ENCODE measurements at places on chromosomes 2 and 18.

DNA sequence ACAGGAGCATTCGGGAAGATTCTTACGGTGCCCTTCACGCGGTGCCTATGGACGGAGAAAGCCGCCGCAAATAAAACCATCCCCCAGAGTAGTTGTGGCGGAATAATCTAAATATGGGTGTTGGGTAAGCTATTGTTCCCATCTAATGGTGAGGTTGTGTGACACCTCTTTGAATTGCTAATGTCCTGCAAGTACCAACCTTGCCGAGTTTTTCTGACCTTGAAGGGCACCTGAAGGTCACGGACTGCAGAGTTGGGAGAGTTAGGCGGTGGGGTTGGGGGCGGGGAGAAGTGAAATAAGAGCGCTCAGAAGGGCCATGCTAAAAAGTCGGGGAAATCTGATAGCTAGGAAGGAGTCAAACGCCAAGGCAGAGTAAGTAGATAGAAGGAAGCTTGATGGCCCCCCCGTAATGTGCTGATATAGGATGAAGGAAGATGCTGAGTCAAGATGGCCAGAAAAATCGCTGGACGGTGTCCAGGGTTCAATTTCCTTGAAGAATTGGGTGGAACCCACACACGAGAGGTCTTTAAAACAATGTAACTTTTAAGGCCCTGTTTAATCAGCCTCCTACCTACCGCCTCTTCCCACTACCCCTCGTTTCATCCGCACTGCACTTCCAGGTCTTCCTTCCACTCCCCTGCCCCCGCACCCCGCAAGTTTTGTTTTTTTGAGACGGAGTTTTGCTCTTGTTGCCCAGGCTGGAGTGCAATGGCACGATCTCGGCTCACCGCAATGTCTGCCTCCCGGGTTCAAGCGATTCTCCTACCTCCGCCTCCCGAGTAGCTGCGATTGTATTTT, 600 bp downstream of the KATNAL2 start:
- no peak for DNase-seq

- no peak for DNase-seq
Observed at GRCh38 chr2:172372436-172372835, 55.0 kb upstream of the ITGA6 start.

DNA sequence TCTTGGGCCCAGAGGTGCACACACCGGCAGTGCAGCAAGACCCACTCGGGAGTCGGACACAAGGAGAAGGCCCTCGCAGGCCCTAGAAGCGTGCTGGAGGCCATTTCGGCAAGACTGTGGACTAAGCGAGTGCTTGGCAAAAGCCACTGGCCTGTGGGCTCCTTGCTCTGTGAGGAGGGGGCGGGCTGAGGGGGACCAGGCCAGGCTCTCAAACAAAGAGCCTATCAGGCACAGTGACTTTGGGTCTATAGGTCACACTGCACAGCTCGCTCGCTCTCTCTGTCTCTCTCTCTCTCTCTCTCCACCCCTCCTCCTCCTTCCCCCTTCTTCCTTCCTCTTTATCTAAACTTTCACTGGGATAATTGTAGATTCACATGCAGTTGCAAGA, 23.6 kb upstream of the ZCCHC2 start:
- no peak for DNase-seq

DNA sequence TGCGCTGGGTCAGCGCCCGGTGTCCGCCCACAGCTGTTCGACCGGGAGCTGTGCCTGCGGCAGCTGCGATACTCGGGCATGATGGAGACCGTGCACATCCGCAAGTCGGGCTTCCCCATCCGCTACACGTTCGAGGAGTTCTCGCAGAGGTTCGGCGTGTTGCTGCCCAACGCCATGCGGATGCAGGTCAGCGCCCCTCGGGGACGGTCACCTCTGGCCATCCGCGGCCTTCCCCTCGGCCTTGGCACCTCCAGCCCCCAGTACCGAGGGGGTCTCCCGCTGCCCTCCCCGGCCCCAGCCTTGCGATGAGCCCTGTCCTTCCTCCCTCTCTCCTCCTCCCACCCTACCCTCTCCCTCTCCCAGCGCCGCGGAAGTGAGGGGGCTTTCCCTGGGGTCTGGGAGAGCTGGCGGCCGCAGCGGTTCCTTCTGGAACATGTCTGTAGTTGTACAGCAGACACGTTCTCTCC, 53.2 kb upstream of the GPR17 start:
- no peak for DNase-seq

DNA sequence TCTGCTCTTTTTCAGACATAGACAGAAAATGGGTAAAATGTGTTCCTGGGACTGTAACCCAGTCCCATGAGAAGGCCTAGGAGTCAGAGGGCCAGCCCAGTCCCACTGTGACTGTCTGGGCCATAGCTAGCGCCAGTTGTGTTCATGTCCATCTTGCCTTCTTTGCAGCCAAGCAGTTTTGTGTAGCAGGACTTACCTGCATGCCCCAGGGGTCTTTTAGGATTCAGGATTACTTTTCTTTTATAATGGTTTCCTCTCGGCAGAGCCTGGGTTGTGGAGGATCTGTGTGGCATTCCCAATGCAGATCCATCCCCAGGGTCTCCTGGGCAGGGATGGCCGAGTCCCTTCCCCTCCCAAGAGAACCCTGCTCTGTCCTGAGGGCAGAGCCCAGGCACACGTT, 90.8 kb downstream of the FHOD3 start:
- no peak for DNase-seq

DNA sequence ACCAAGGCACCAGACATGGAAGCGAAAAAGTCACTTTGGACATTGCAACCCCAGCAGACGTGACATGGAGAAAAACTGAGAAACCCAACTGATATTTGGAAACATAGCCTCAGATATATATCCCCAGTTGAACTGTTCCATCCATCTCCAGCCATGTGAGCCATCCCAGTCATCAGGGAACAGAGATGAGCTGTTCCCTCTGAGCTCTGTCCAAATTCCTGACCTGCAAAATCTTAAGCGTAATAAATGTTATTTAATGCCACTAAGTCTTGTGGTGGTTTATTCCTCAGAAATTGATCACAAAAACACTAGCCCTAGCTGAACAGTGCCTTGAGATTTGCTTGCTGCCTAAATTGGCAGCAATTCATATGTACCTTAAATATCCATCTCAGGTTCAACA, 182.8 kb downstream of the NRP2 start:
- no peak for DNase-seq

GRCh38 chr18:48020337-48021250, 90.1 kb upstream of the SMAD2 start:
- no peak for DNase-seq

GRCh38 chr18:54233228-54233625, 8.8 kb upstream of the MBD2 start:
- no peak for DNase-seq

- DNase-seq, result no peak
Observed at GRCh38 chr18:57435846-57436190, 644 bp downstream of the ONECUT2 start.

GRCh38 chr18:58599106-58599505, 29.8 kb downstream of the ALPK2 start:
- DNase-seq, result no peak

GRCh38 chr2:104976603-104977120, 61.2 kb upstream of the MRPS9 start:
- DNase-seq, result no peak

DNA sequence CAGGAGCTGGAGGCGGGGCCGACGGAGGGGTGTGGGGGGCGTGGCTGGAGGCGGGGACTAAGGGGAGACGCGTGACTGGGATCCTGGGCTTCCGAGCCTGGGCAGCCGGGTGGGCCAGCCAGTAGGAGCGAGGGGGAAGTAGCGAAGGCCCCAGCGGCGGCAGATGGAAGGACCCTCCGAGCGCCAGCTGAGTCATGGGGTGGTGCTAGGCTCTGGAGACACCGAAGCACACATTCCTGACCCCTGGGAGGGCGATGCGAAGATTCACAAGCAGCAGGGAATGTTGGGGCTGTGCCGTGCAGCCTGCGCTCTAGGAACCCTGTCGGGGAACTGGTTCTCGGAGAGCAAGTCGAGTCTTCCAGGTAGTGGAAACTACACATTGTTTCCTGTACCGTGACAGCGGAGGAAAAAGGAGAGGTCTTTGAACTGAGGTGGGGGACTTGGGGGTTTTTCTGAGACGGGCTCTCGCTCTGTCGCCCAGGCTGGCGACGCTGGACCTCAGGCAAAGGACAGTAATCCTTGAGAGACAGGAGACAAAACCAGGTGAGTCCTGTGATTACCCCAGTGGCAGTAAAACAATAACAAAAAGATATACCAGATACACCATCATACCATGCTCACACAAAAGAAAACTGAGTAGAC, 650 bp upstream of the AFG3L2 start:
- DNase-seq, result no peak

DNA sequence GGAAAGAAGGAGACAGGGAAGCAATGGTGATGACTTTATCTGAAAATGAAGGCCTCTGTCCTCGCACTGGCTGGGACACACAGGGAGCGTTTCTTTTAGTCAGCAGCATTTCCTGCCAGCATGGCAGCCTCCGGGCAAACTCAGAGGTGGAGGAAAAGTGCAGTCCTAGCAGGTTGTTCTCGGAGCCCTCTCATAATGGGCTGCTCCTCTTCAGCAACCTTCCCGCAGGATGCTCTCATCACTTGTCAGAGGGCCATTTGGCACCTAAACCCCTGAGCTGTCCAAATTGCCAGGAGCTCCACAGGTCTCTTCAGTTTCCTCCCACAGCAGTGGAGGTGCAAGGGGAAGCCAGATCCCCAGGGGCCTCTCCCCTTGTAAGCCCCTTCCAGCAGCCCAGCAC, 6.2 kb downstream of the STK39 start:
- no peak for DNase-seq

- no peak for DNase-seq
Observed at GRCh38 chr2:204072443-204073324, 136.1 kb downstream of the ICOS start.

DNA sequence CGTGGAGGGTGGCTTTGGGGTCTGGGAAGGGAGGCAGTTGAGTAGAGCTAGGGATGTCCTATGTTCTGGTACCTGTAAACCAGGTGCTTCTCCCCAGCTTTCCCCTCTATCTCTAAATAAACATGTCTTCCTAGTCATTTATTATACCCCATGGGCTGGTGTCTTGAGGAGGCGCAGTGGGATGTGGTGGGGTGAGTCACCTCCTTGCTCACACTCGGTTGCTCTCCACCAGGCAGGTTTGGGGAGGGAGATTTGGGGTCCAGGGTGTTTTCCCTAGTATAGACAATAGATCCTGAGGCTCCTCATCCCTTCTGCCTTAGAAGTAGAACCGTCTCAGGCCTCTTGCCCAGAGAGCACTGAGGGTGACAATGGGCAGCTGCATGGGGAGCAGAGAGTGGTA, 5.1 kb downstream of the PSD4 start:
- no peak for DNase-seq

GRCh38 chr18:48142353-48142752, 211.9 kb upstream of the SMAD2 start:
- no peak for DNase-seq

- no peak for DNase-seq
Observed at GRCh38 chr2:110860630-110861029, 128.3 kb downstream of the ACOXL start.

GRCh38 chr18:68448736-68449135, 266.2 kb downstream of the TMX3 start:
- DNase-seq, result no peak

GRCh38 chr2:200781616-200782015, 30.1 kb upstream of the BZW1 start:
- no peak for DNase-seq

GRCh38 chr2:16960579-16960978, 294.9 kb upstream of the CYRIA start:
- DNase-seq, result no peak

GRCh38 chr2:201357221-201357620, at the start of gene FLACC1:
FLACC1 (minus strand) TSS chr2:201357345; CDS start chr2:201351404, 5,941 bp downstream.
- DNase-seq, result no peak

DNA sequence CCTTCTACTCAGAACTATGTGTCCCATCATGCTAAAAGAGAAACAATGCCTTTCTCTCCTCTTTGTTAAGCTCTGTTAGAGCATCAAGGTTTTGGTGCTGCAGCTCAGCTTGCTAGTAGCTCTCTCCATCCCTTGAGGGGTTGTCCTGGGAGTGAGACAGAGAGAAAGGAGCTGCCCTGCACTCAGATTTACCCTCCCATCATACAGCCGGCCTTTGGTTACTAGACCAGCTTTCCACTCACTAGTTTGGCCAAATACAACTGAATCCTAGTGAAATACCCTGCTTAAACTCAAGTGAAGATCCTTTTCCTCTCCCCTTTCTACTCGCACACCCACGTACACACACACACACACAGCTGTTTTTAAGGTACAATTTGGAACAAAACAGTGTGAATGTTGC, 2.3 kb upstream of the CHN1 start:
- DNase-seq, result no peak

GRCh38 chr18:55503167-55503820, 84.7 kb downstream of the TCF4 start:
- DNase-seq, result no peak

GRCh38 chr2:71536226-71536671, 82.9 kb downstream of the DYSF start:
- DNase-seq, result no peak

- no peak for DNase-seq
Observed at GRCh38 chr2:3730646-3731045, 27.3 kb downstream of the DCDC2C start.

- DNase-seq, result no peak
Observed at GRCh38 chr2:8677646-8678592, 3.9 kb upstream of the ID2 start.

DNA sequence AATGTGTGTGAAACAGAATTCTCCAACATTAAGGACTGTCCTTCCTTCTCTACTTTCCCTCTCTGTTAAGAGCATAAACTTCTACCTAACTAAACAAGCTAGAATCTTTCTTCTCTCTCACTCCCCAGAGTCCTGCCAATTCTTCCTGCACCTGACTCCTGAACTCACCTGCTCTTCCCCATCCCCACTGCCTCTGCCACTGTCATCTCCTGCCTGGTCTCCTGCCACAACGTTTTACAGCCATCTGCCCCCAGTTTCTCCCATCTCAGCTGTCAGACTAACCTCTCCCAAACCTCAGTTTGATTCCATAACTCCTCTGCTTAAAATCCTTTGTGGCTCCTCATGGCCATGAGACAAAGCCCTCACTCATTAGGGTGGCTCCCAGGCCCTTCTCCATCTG, 288.3 kb upstream of the FBXO11 start:
- no peak for DNase-seq

- DNase-seq, result no peak
Observed at GRCh38 chr2:88450925-88451810, 1.3 kb downstream of the FOXI3 start.

DNA sequence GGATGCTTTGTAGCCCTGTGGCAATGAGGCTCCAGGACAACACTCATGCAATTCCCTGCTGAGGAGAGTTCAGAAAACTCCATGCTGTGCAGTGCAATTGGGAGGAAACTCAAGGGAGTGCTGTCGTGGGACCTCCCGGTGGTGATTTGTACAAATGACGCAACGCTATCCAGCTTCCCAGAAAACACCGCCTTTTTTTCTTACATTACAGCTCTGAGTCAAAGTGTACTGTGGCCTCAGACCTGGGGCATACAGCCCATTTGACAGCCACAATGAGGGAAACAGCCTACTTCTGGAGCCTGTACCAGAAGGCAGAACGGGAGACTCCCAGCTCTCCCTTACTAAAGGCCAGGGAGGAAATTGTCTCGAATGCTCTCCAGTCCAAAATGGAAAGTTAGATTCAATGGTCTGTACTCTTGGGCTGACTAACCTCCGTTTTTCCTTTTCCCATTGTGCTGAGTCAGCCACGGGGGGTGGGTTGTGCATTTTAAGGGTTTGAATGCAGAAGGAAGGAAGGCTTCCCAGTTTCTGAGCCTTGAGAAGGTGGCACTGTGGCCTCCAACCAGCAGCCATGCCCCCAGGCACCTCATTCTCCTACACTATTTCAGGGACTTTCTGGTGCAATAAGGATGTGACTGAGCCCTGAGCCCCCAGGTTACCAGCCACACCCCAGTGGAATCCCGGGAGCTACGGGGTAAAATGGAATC, 16.4 kb upstream of the CYP1B1 start:
- no peak for DNase-seq

- no peak for DNase-seq
Observed at GRCh38 chr2:57602733-57603132, 443.9 kb upstream of the VRK2 start.

All from hypothalamus (tissue), 51 donors.